ENCODE measurements at places on chromosomes 16 and 17.

GRCh38 chr16:84421081-84421937 is 53.0 kb downstream of the ATP2C2 start:
- DNase-seq, result no peak

- DNase-seq, result no peak
Observed at GRCh38 chr17:75594499-75595283, 7.1 kb downstream of the MYO15B start.

- no peak for DNase-seq
Observed at GRCh38 chr17:56274491-56274890, 121.2 kb downstream of the ANKFN1 start.

DNA sequence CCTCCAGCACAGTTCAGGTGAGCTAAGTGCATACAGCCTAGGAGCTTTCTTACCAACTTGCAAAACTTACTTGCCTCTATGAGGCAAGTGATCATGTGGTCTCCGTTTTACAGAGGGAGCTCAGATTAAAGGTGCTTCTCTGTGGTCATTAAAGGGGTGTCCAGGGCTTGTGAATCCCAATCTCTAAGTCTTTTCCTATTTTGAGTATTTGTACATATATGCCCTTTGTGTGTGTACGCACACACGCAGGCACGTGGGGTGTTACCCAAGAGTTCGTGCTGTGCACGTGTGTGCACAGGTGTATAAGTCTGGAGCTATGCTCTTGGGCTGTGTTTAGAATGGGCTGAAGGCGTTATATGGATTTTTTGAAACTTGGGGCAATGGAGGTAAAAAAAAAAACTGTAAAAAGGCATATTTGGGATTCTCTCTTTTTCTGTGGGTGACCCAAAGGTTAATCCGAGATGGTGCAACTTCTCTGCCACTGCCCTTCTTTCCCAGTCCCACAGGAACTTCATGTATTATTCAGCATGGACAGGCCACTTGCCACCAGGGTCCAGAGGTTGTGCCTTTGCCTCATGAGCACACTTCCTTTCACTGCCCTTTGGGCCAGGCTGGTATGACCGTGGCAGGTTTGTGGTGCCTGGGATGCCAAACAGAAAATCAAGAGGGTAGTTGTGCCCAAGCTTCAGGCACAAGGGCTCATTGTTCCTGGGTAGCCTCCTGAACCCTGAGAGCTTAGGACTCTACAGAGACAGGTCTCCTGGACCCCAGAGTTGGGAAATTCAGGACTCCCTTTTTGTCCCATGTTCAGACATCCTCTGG is 1.5 kb downstream of the ABCC3 start:
- no peak for DNase-seq

- DNase-seq, result peak; percentile 88
Observed at GRCh38 chr17:32349854-32350665, at the start of gene ZNF207. TSS of gene ZNF207 (plus strand) at chr17:32350157. CDS start at chr17:32350286, 129 bp downstream.

DNA sequence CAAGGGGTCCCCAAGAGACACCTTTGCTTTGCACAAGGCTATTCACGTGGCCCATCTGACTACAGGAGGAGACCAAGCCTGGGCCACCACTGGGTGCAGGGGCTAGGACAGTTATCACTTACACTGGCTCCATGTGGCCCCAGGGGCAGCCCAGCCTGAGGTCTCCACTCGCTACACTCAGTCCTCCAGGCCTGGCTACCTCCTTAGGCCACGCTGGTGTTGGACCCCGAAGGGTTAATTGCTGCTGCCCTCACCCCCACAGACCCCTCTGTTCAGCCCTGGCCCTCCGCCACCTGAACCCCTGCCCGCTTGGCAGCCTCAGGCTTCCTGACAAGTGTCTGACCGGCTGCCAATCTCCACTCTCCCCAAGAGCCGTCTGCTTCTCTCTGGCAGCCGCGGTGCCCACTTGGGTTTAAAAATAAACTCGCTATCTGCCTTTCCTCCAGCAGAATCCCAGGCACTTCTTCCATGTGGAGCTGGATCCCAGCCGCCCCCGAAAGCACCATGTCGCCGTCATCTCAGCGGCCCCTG is 27.8 kb downstream of the ADAM11 start:
- peak; percentile 36 for DNase-seq

DNA sequence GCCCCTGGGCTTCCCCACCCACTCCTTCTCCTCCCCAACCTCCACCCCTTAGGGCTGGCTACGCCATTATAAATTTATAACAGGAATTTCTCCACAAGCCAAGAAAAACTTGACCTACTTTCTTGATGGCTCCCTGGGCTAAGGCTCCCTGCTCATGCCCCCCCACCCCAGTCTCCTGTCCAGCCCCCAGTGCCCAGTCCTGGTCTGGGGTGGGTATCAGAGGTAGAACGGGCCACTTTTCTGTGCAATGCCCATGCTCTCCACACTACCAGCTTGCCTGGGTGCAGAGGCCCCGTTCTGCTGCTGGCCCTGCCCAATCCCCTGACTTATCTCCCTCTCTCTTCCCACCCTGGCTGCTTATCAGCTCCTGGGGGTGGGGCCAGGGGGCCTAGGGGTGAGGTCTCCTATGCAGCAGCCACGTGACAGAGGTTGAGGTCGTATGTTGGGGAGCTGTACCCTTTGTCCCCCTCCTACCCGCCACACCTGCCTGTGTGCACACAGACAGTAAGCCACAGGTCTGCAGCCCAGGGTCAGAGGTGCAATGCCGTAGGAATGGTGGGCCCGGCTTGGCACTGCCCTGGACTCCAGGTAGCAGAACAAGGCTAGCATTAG is 10.1 kb downstream of the THRA start:
- DNase-seq, result no peak

- no peak for DNase-seq
Observed at GRCh38 chr17:70278844-70279462, 109.6 kb downstream of the KCNJ2 start.

GRCh38 chr16:51153577-51154031 is 2.5 kb upstream of the SALL1 start:
- DNase-seq, result no peak

- DNase-seq, result no peak
Observed at GRCh38 chr17:73663614-73664013, 19.4 kb upstream of the SDK2 start.

GRCh38 chr17:33390479-33391176 is 97.5 kb upstream of the ASIC2 start:
- no peak for DNase-seq

DNA sequence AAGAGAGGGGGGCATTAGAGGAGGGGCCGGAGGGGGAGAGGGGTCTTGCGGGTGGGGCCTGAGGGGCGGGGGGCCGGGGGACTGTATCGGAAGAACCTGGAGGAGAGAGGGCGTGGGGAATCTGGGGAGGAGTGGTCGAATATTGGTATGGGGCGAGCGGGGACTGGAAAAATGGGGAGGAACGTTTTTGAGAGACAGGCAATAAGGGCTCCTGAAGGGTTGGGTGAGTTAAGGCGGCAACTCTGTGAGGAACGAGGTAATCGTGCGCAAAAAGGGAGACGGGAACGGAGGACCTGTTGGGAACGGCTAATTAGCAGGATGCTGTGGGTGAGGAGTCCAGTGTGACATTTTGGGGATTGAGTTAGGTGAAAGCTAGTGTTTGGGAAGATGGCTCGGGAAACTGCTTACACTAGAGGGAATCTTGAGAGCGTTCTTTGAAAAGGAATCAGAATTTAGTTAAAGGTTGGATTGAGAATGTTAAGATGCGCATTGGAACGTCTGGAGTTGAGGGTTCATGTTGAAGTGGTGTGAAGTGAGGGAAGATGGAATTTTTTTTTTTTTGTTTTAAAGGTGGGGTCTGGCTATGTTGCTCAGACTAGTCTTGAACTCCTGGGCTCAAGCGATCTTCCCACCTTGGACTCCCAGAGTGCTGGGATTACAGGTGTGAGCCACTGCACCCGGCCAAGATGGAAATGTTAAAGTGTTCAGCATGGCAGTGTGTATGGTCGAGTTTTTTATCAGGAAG is 662 bp downstream of the WIPF2 start:
- DNase-seq, result peak; percentile 31

DNA sequence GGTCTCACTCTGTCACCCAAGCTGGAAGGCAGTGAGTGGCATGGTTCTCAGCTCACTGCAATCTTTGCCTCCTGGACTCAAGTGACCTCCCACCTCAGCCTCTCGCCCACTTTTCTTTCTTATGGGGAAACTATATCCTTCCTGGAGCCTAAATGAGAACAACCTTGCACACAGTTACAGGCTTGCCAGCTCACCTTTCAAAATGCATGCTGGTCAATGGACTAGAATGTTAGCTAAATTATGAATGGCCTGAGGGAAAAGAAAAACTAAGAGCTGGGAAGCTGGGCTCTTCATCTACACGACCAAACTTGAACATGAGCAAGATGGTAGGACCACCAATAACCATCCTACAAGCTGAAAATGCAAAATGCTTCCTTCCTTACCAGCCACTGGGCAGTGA is 10.6 kb upstream of the LHX1 start:
- no peak for DNase-seq

DNA sequence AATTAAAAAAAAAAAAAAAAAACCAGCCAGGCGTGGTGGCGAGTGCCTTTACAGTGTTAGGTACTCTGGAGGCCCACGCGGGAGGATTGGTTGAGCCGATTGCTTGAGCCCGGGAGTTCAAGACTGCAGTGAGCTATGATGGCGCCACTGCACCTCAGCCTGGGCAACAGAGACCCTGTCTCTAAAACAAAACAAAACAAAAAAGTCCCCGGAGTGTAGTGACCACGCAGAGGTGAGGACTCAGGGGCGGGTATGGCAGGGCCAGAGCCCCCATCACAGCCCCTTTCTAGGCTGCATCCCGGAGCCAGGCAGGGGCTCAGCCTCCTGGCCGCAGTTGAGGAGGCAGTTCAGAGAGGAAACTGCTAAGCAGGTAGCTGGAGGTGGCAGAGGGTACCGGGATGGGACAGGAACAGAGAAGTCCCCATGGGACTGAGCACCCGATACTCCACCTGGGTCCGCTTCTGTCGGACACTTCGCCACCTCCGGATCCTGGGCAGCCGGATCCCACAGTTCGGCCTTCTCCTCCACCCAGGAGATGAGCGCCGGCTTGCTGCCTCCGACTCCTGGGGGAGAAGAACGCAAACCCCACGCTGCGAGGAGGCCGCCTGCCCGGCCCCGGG is 800 bp downstream of the ZNF747 start:
- no peak for DNase-seq

DNA sequence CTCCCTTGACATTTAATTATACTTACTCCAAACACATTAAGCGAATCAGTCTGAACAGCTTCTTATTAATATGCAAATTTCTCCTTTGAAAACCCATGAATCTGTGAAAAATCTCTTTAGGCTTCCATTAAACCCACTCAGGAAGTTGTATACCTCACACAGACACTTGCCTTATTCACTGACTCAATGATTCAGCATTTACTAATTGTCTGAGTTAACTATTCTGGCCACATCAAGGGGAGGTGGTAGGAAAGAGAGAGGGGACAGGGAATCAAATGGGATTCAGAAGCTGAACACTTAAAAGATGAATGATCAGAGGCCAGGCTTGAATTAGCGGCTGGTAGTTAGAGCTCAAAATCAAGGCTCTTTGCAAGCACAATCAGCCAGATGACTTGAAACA is 70.0 kb downstream of the HS3ST3A1 start:
- DNase-seq, result no peak

GRCh38 chr17:32831627-32832243 is 45.2 kb downstream of the MYO1D start:
- DNase-seq, result no peak

- no peak for DNase-seq
Observed at GRCh38 chr17:3770466-3770865, 30.5 kb downstream of the ITGAE start.

- DNase-seq, result peak; percentile 34
Observed at GRCh38 chr16:17235147-17235815, 235.5 kb downstream of the XYLT1 start.

DNA sequence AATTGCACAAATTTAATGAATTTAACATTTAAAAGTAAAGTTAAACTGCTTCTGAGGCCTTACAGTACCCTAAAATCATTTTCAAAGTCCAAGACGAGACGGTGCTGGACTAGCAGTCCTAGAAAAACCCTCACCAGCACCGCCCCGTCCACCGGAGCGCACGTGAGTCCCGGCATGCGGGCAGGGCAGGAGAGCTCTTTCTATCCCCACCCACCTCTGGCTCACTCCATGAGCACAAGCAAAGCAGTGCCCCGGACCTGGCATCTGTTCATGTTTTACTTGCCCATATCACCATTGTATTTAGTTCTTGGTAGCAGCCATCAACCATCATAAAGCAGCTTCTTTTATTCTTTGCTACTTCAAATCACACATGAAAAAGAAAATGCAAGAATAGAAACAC is 41.7 kb downstream of the ANKRD11 start:
- DNase-seq, result no peak

GRCh38 chr16:69937465-69937951 is 13.6 kb upstream of the CLEC18A start:
- DNase-seq, result peak; percentile 23

DNA sequence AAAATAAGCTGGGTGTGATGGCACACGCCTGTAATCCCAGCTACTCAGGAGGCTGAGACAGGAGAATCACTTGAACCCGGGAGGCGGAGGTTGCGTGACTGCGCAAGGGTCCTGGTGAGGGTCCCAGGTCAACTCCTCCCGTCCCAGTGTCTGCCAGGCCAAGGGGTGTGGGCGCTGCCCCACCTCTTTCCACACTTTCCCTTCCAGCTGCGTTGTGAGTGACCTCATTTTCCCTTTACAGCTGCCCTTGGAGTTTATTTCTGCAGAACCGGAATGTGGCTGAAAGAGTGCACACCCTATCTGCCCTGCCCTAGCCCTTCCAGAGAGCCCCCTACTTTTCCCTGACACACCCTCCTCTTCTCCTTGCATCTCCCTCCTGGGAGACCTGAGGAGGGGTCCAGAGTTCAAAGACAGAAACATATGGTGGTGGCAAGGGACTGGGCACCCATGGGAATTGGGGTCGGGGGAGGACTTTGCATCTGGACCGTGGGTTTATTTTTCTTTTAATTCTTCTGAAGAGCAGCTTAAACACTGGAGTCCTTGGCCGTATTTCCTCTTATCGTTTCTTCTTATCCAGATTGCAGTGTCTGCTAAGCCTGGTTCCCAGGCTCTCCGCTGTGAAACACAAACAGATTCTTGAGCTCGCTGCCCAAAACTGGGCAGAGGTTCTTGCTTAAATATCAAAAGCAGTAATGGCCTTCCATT is 20.9 kb downstream of the MRC2 start:
- DNase-seq, result no peak

- DNase-seq, result no peak
Observed at GRCh38 chr16:73275024-73275423, 227.1 kb upstream of the ZFHX3 start.

DNA sequence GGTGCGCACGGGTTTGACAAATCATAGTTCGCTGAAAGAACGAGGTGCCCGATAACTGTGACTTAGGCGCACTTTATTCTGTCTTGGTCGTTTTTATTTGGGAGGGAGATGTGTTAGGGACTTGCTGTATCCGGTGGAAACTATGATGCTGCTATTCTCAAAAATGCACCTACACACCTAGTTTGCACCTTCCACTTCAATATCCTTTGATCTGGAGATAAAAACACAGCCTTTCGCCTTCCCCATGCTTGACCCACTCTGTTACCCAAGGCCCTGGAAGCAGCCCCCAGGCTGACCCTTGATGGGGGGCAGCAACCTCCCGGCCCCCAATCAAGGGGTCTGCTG is 15.0 kb upstream of the FOXF1 start:
- no peak for DNase-seq

DNA sequence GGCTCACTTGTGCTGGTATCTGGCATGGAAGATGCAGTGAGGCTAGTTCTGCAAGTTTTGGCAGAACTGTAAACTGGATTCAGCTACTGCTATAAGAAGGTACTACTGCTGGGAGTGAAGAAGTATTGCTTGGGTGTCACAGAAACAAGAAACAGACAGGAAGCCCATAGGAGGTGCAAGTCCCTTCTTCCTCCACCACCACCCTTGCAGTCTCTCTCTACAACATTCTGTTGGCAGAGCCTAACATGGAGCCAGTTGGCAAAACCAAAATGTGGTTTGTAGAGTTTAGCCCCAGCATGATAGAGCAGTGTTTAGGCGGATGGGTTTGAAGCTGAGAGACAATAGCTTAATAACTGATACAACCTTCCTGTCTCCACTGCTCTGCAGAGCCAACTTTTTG is 72.6 kb downstream of the NLK start:
- DNase-seq, result no peak
